ENCODE measurements at places on chromosomes 12 and 14. TPM values are rescaled to one million over a fixed set of nuclear protein-coding genes. Genes with fewer than 3 reads are reported as not detected.

GRCh38 chr12:128168273-128168672, 98.7 kb upstream of the TMEM132C start:
- no peaks in the 10 kb centered on the region for H3K4me1 ChIP-seq
- DNase-seq = no peak
- no peak overlapping the region for H3K4me3 ChIP-seq
- no peaks in the 10 kb centered on the region for H3K27me3 ChIP-seq
- H3K36me3 ChIP-seq = no peaks in the 10 kb centered on the region

CCDC196 gene
- not detected for total RNA-seq

CIT gene
- 3.5 TPM for total RNA-seq

CLEC1A gene
- not detected for total RNA-seq

BDKRB1 gene
- not detected for total RNA-seq

SYT1 gene
- not detected for total RNA-seq

ZFP36L1 gene
- total RNA-seq = 242 TPM

DNA sequence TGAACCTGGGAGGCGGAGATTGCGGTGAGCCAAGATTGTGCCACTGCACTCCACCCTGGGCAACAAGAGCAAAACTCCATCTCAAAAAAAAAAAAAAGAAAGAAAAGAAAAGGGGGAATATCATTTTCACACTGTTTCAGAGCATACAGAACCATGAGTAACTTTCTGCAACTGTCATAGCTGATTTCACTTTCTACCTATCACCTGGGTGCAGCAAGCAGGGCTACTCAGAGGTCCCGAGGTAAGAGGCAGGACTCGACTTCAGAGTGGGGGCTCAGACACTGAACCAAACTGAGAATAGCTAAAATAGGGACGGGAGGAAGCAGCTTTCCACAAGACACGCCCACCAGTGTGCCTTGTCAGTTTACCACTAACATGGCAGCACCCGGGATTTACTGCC, 29.8 kb downstream of the OR10P1 start:
- H3K4me3 ChIP-seq = no peak overlapping the region
- no peaks in the 10 kb centered on the region for H3K27me3 ChIP-seq
- no peak overlapping the region for H3K27ac ChIP-seq
